ENCODE measurements at places on chromosomes 16 and 17.

DNA sequence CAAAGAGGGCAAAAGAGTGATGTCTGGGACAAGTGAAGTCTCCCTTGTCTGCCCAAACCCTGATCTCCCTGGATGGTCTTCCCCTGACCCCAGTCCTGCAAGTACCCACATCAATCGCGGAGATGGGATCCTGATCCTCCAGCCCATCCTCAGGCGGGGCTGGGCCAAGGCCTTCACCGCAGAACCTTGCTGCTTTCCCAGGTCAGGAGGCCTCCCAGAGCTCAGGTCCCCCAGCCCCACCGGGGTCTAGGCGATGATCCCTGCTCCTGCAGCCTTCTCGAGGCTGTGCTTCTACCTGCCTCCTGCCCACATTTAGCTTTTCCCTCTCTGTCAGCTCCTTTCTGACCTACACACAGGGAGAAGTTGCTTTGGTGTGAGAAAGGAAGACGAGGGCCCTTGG is 6.3 kb downstream of the SLC12A4 start:
- no peak for DNase-seq

GRCh38 chr17:4317610-4318009 is 48.9 kb downstream of the UBE2G1 start:
- DNase-seq = no peak

- no peak for DNase-seq
These were observed 20.0 kb downstream of the MXRA7 start for GRCh38 chr17:76690596-76691280.

- DNase-seq = no peak
These were observed 323.1 kb downstream of the FOXL1 start for GRCh38 chr16:86901483-86901882.

DNA sequence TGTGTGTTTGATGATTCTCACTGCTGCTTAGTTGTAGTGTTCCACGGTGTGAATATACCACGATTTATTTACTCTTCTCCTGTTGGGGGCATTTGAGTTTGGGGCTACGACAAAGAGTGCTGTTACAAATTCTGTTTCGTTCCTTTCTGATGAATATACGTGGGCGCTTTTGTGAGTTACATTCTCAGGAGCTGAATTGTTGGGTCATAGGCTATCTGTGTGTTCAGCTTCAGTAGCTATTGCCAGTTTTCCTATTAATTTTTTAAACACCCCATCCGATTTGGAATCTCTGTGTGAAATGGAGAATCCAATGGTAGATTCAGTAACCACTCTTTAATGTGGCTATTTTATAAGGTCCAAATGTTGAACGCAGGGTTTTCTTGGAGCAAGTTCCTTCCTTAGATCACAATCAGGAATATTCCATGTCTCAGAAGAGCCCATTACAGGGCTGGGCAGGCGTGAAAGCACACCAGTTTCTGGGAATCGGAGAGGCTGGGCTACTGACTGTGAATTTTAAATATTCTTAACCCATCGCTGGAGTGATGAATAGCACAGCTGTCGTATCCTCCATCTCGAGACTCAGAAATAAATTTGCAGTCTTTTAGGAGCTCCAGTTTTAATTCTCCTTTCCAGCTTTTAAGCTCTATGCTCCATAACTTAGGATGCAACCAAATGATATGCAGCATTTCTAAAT is 115.9 kb downstream of the PITPNC1 start:
- DNase-seq = no peak

DNA sequence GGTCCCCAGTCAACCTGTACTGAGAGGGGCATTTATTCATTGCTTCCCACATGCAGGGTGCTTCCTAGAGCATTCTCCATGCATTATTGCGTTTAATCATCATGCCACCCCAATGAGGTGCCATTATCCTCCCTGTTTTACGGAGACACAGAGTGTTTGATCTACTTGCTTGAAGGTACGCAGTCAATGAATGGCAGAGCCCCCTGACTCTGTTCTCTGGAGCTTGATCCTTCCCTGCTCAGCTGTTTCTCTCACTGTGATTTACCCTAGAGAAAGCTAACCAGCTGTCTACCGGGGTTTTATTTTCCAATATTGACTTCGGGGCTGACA is 117.2 kb downstream of the PRKCB start:
- no peak for DNase-seq

GRCh38 chr17:68011199-68011665 is 15.0 kb upstream of the C17orf58 start:
- peak; percentile 46 for DNase-seq

All from CD4-positive, alpha-beta T cell treated with Interleukin-15 for 1 hour (primary cell).